BE2C (cell line): ENCODE measurements at places on chromosomes 5 and 9.

GRCh38 chr9:134693011-134693410, 51.4 kb downstream of the COL5A1 start:
- peak; percentile 59 for DNase-seq

DNA sequence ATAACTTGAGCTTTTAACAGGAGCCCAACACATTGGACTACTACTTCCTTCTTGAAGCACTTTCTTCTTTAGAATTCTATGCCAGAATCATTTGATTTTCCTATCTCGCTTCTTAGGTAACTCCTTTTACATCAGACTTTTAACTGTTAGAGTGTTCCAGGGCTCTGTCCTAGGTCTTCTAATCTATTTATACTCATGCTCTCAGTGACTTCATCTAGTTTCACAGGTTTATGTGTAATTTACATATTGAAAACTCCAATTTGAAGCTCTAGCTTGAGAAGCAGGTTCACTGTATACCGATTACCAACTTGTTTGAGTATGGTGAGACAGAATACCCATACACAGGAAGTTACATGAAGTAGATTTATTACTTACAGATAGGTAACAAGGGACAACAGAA, 11.3 kb downstream of the SHOC1 start:
- no peak for DNase-seq

- peak; percentile 61 for DNase-seq
Observed at GRCh38 chr9:34540827-34541226, 18.0 kb upstream of the ENHO start.

GRCh38 chr5:9456435-9457042, 89.3 kb downstream of the SEMA5A start:
- no peak for DNase-seq

DNA sequence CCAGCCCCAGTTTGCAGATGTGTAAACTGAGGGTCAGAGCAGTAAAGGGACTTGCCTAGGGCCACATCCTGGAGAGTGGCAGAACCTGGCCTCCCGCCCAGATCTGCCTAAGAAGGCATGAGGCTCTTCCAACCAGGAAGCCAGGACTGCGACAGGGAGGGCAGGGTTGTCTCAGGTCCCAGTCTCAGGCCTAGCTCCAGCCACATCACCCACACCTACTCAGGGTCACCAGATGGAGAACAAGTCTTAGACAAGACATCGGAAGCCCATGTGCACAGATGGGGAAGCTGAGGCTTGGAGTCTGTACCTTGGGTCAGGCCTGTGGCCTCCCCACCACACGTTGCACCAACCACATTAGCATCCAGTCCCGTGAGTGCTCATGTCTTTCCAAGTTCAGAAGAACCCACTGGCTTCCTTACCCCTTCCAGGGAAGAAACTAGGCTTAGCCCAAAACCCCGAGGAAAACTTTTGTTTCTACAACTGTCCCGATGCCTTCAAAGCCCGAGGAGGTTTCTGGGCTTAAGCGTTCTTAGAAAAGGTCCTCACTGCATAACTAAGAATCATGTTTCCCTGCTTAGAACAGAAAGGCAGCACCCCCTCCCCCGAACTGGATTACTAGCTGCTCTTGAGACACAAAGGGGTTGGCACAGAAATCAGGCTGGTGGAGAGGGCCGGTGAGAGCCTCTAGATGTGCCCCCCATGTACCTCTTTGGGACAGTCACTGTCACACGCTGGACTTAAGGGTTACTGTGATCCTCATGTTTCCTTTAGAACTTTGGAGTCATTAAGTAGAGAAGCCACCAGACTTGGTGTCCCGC, 2.2 kb downstream of the FAM78A start:
- no peak for DNase-seq

GRCh38 chr9:21674894-21675293, 127.5 kb upstream of the MTAP start:
- no peak for DNase-seq

GRCh38 chr9:5562806-5563416, 52.6 kb downstream of the PDCD1LG2 start:
- DNase-seq, result no peak

DNA sequence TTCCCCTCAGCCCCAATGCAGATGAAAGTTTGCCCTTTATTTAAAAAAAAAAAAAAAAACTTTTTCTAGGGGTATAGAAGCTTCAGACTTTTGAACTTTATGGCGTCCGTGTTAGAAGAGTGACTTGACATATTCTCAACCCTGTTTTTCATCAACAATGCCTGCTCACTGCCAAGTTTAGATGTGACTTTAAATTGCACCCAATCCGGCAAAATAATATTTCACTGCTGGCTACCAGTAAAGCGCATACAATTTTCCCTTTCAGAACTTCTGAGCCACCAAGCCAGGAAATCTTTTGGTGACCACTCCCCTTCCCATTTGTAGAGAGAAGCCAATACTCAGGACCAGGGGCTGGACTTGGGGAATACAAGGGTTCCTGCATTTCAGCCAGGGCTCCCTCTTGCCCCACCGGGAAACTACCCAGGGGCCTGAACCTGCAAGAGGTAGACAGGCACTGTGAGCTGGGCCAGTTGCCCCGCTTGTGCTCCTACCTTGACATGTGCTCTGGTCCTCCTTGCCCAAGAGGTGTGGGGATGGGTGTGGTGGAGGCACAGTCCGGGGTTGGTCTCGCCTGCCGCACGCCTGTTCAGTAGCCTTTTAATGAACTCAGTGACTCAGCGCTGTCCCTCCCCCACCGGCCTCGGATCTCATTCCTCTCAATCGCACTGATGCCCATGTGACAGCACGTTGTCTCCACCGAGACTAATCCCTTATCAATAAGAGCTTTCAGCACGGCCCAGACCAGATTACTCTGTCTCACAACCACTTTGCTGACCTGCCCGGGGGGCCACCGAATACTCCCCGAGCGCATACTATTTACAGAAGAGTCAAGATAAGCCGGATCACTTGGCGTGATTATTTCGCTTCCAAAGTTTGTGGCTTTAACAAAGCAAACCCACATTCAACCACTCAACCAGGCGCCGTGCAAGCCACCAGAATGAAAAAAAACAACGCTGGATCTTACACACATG, 226.4 kb downstream of the DCP2 start:
- DNase-seq, result peak; percentile 92

- DNase-seq, result peak; percentile 86
Observed at GRCh38 chr5:151020304-151021110, at the start of gene GPX3. GPX3 (plus strand) TSS chr5:151020591; CDS start chr5:151020655, 64 bp downstream.

DNA sequence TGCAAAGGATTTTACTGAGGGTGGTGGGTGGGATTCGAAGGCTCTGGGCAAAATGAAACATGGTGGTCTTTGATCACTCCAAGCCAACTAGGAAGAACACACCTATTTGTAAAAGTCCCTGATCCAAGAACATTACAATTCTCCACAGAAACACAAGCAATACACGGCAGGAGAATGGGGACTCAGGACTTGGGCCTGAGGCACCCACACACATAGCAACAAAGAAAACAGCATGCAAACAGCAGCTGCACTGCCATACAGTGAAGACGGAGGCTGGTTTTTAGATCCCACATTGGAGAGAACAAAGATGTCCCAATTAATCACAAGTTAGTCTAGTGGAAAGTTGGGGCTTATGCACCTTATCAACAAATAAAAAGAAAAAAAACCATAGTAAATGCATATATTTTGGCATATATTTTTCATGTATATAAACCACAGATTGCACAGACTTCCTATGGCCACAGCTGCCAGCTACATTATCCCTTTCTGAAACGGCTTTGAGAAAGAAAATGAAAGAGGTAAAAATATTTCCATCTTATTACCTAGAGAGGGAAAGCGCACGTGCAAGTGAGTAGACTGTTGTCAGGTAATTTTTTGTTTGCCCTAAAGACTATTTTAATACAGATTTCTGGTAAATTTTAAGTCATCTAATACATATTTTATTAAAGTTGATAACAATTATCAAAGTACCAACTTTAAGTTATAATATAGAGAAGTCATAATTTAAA, 410.9 kb downstream of the BNC2 start:
- no peak for DNase-seq

GRCh38 chr9:17751486-17751885, 172.6 kb downstream of the SH3GL2 start:
- DNase-seq, result no peak

DNA sequence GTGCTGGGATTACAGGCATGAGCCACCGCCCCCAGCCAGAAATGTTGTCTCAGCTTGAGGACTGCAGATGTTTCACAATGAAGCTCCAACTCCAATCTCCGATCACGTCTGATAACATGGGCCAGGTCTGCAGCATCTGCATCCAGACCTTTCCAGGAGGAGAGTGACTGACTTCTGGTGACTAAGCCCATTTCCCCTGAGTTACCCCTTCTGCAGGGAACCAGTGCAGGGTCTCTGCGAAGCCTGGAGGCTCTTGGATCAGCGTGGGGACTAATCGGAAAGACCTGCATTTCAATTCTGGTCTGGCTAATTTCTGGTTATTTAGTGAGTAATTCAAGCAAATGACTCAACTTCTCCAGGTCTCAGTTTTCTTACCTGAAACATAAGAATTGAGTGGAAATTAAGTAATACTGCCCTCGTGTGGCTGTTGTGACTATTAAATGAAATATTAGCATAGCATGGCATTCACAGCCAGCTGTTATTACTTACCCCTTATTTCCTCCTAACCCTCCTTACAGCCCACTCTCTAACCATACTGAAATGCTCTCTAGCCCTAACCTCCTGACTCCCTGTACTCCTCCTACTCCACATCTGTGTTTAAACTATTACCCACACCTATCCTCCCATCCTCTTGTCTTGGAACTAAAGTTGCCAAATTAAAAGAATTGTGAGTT, 2.2 kb upstream of the GNPDA1 start:
- DNase-seq, result peak; percentile 35

DNA sequence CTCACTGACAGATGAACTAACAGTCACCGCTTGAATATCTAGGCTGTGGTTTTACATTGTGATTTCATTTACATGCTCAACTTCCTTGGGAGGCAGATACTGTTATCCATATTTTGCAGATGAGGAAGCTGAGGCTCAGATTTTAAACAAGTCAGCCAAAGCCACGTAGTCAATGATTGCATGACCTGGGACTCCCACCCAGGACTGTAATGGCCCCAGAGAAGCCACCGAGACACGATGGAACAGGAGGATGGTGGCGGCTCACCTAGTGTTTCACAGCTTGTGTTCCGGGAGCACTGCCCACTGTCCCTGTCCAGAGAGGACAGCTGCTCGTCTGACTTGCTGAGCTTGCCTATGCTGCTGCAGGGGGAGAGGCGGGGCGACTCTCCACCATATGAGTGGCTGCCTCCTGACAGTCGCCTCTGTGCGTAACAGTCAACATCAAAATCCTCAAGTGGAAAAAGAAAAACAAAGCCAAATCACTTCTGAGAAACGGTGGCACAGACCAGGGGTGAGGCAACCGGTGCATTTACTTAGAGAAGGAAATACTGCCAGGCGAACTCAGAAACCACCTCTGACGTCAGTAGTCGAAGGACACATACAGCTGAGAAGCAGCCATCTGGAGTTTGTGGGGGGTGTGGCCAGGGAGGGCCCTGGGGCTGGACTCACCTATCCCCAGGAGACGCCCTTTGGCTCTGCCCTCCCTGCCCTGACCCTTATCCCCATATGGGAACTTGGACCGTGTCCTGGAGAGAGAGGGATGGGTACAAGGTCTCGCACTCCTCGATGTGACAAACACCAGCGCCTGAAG, 82.5 kb downstream of the PRRT1B start:
- peak; percentile 48 for DNase-seq

DNA sequence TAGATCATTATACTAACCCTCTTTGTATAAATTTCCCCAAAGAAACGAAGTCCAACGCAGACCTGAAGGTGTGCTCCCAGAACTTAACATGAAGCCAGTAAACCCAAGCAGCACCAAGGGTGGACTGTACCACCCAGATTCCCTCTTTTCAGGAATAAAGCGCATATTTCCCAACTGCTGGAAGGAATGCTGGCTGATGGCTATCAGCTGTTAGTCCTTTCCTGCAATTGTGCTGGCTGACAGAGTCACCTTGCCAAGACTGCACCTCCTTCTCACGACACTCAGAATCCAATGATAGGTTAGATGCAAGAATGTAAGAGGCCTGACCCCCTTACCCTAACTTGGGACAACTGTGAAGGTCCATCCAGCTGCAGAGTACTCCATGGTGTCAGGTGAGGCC, 93.9 kb downstream of the MAPKAP1 start:
- DNase-seq, result no peak

- no peak for DNase-seq
Observed at GRCh38 chr9:130128733-130129431, 43.3 kb upstream of the NCS1 start.

DNA sequence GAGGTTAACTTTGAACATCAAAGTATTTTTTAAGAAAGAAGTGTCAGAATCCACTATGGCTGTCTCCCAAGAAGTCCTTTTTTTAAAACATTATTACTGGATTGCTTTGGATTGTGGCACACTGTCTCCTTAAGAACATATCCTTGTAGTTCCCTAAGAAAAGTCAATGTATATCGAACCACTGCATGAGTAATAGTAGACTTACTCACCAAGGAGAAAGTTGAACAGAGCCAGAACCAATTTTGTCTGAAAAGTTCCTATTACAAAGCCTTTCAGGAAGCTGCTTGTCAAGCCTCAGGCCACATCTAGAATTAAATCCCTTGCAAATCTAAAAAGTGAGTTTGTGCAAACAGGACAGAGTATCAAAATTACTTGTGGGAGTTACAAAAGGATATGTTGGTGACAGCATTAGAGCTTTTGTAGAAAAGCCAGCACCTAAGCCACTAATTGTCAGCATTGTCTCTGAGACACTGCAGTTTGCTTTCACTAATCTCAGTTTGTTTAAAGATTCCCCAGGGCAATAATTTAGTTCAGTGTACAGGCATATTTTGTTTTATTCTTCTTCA, 195.4 kb downstream of the MPDZ start:
- DNase-seq, result no peak

GRCh38 chr5:157900644-157901043, 41.7 kb upstream of the CLINT1 start:
- no peak for DNase-seq

- peak; percentile 53 for DNase-seq
Observed at GRCh38 chr5:177496070-177496726, 1.2 kb downstream of the PDLIM7 start.

- DNase-seq, result no peak
Observed at GRCh38 chr5:60210810-60211209, 317.3 kb upstream of the PDE4D start.

- no peak for DNase-seq
Observed at GRCh38 chr9:73441890-73442818, 290.5 kb downstream of the ANXA1 start.

DNA sequence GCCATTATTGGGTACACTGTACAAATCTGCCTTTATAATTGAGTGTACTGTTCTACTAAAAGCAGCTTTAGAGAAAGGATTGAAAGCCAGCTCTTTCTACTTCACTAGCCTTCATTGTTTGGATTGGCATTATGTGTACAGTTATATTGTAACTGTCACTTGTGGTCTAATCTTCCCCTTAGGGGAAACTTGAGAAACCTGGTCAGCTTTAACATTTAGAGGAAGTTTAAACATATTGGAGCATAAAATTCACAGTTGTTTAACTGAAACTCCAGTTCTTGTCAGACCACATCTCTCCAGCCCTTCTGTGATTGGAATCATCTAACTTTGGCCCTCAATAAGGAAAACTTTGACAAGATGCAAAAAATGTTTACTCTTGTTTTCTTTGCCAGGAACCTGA, 24.6 kb downstream of the PIK3R1 start:
- no peak for DNase-seq

GRCh38 chr5:116423587-116424257, 150.9 kb downstream of the SEMA6A start:
- no peak for DNase-seq

GRCh38 chr9:6247266-6247665, 31.7 kb downstream of the IL33 start:
- DNase-seq, result no peak
